DMS79 treated with DMSO at 0.1 percent for 48 hours (cell line): ENCODE measurements at places on chromosomes 4 and X.

GRCh38 chr4:1244081-1244977 is 4.6 kb downstream of the CTBP1 start:
- no peak for DNase-seq

GRCh38 chr4:8722556-8722955 is 130.0 kb downstream of the CPZ start:
- no peak for DNase-seq

GRCh38 chr4:40331101-40331745 is 3.9 kb upstream of the CHRNA9 start:
- no peak for DNase-seq

GRCh38 chr4:36226430-36227227 is 17.7 kb downstream of the ARAP2 start:
- no peak for DNase-seq
